ENCODE measurements at places on chromosomes 12 and 14.

GRCh38 chr14:24843494-24843893 lies 206.5 kb downstream of the STXBP6 start:
- peak; percentile 6 for DNase-seq

- no peak for DNase-seq
These were observed 34.2 kb upstream of the TUBA1A start for GRCh38 chr12:49223122-49223521.

DNA sequence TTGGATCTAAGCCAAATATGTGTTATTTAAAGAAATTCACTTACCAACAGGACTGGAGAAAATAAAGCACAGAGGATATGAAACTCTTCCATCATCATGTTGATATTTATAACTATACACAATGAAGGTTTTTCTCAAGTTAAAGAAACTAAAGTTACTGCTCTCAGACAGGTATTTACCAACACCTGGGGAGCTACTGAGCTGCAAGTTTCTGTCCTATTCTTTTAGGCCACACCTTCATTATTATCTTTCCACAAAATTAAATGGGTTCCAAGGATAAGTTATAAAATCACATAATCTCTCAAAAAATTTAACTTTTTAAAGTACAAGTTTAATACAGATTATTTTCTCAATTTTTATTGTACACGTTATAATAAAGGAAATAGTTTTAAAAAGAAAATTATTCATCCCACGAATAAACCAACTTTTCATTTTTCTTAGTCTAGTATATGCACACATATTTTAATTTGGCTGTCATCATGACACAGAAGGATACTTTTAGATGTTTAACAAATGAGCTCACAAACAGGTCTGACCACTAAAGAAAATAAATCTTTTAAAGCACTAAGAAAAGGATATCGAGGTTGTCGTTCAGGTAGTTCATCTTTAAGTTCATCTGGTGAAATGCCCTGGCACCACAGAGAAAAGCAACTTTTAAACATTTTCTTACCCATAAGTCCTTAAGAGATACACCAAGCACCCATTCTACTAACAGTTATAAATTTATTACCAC lies 7.8 kb downstream of the GMFB start:
- no peak for DNase-seq

DNA sequence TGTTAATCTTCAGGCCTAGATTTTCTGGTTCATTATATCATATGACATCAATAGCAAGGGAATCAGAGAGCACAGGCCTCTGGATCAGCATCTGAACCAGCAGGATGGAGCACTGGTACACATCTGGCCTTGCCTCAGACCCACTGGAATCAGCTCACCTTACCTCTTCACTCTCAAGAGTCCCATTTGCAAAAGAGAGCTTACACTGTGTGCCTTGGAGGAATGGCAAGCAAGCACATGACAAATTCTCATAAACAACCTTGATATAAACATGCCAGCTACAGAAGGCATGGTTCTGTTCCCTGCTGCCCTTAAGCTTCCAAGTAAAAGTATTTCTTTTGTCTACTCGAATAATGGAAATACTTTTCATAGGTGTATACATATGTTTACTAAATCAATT lies 128.6 kb upstream of the CPM start:
- DNase-seq: no peak

DNA sequence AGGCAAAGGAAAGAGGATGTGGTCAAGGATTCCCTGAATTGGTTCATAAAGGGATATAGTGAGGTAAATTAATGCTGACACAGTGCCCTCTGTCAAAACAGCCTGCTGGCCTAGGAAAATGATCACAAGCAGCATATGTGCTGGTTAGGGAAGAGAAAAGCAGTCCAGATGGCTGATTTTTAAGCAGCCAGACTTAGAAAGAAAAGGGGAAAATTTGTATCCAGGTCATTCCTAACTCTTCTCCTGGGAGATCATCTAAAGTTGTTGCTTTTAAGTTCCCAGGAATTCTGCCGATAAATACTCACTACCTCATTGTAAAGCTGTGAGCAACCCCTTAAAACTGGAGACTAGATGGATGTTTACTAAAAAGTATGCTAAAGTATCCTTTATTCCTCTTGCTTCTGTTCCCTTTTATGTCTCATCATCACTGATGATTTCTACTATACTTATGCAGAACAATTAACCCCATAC lies 46.4 kb upstream of the CNOT2 start:
- DNase-seq: no peak

- no peak for DNase-seq
These were observed 803 bp downstream of the STK38L start for GRCh38 chr12:27244689-27245488.

DNA sequence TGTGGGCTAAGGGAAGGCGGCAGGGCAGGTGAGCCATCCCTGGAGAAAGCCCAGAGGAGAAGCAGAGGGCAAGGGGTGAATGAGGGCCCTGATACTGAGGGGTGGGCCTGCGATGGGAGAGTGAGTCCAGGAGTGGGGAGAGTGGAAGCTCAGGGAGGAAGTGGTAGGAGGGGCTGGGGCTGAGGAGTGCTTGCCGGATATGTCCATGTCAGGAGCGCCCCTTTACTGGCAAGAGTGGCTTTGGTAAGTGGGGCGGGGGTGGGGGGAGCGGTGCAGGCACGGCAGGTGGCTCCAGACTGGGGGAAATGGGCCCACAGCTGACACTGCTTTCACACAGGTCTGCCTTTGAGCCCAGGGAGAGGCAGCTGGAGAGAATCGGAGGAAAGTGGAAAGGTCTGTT lies 86.4 kb upstream of the GPR68 start:
- DNase-seq: no peak

DNA sequence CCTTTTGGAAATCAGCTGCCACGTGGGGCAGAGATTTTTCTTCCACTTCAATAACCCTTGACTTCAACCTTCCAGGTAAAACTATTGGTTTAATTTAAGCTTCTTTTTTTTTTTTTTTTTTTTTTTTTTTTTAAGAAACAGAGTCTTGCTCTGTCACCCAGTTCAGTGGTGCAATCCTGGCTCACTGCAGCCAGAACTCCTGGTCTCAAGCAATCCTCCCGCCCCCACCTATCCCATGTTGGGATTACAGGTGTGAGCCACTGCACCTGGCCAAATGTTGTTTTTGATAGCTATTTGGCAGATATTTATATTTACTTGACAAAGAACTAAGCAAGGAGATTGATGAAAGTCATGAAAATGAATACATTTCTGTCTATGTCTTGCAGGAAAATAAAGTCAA lies 65.1 kb downstream of the SINHCAF start:
- DNase-seq: no peak

- no peak for DNase-seq
These were observed 3.1 kb downstream of the HNF1A start for GRCh38 chr12:120981407-120981941.

GRCh38 chr12:78820946-78821345 lies 43.6 kb upstream of the SYT1 start:
- DNase-seq: no peak

GRCh38 chr12:123614531-123614930 lies 12.6 kb downstream of the DDX55 start:
- DNase-seq: no peak

DNA sequence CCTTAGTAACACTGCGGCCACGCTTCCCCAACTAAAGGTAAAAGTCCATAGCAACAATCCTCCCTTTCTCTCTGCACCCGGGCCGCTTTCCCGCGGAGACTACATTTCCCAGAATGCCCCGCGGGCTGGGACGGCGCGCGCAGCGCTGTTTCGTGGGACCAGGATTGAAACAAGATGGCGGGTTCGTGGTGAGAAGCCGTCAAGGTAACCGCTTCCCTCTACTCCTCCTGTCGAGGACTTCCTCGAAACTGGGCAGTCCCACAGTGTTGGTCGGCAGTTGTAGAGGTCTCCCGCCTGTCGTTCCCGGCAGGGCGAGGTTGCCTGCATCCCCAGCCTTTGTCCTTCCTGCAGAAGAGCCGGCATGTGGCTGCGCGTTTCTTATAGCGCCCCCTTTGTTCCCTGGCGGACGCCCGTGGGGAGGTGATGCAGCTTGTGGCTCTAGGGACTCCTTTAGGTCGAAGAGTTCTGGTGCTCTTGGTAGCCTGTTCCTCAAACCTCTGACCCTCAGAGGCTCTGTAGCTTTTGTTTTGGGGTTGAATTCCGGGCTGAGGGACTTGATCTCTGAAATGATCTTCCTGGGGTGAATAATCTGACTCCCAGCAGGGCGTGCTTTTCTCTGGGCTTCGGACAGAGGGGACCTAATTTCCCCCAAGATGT lies at the start of gene MRPL42:
Gene MRPL42 (plus strand): TSS at position 164 of the 657 bp plus-strand sequence. CDS start 1,772 bp downstream, outside the sequence.
- DNase-seq: peak; percentile 76

- no peak for DNase-seq
These were observed 251.1 kb upstream of the BTG1 start for GRCh38 chr12:92396647-92397252.

DNA sequence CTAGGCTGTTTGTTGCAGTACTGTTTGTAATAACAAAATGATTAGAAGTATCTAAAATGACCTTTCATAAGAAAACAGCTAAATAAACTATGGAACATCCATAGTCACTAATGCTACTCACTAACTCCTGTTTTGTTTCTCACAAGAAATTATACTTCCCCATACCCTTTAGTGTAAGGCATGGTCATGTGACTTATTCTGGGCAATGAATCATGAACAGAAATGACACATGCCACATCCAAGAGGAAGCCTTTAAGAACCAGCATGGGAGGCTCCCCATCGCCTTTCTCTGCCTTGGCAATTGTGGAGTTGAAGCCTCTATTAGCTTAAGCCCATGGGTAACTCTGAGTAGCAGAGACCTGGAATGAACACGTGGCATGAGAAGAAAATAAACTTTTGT lies 49.3 kb downstream of the KSR2 start:
- DNase-seq: no peak

GRCh38 chr12:95083938-95084337 lies 10.5 kb upstream of the NR2C1 start:
- no peak for DNase-seq

GRCh38 chr12:63889721-63890509 lies 45.4 kb downstream of the SRGAP1 start:
- no peak for DNase-seq

DNA sequence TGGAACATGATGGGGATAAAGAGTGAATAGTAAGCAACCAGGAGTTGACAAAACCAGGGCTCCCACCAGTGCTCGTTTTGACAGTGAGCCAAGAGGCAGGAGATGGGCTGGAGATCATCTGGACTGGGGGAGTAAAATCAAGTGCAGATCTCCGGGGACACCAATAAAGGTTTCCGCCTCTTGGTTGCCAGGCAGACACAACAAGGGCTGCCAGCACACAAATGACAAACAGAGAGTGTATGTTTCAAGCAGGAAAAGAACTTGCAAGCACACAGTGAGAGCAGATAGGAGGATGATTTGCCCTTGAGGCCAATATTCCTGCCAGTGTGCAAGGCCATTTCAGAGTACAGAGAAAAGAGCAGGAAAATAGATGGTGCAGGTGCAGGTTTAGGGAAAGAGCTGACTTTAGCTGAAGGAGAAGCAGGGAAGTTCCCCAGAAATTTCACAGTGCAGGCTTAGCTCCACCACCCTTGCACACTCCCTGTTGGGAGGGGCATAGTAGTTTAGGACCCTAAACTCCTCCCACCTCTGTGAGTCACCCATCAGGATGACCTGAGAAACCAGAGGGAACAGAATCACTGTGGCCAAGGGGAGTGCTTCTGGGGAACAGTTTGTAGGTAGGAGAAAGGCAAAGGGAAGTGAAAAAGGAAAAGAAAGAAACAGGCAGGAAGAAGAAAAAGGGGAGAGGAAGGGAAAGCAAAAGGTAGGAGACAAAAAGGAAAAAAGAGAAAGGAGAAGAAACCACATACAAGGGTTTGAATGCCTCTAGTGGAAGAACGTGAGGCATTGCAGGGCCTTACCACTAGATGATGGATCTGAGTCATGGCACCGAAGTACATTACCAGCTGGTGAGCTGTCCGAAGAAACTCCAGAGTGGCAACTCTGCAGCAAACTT lies 404.4 kb downstream of the SLC6A15 start:
- no peak for DNase-seq

DNA sequence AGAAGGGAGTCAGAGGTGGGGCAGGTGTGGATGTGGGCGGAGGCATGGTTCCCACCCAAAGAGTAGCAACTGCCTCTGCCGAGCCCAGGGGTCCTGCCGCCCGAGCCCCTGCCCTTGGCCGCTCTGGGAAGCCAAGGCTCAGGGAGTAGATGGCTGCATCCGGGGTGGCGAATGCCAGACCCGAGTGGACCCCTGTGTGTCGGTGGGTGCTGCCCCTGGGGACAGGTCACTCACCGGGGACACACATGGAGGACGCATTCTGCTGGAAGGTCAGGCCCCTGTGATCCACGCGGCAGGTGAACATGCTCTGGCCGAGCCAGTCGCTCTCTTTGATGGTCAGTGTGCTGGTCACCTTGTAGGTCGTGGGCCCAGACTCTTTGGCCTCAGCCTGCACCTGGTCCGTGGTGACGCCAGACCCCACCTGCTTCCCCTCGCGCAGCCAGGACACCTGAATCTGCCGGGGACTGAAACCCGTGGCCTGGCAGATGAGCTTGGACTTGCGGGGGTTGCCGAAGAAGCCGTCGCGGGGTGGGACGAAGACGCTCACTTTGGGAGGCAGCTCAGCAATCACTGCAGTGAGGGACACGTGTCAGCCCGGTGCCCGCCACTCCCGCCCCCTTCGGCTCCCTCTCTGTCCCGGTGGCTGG lies 329.0 kb downstream of the TMEM121 start:
- no peak for DNase-seq

DNA sequence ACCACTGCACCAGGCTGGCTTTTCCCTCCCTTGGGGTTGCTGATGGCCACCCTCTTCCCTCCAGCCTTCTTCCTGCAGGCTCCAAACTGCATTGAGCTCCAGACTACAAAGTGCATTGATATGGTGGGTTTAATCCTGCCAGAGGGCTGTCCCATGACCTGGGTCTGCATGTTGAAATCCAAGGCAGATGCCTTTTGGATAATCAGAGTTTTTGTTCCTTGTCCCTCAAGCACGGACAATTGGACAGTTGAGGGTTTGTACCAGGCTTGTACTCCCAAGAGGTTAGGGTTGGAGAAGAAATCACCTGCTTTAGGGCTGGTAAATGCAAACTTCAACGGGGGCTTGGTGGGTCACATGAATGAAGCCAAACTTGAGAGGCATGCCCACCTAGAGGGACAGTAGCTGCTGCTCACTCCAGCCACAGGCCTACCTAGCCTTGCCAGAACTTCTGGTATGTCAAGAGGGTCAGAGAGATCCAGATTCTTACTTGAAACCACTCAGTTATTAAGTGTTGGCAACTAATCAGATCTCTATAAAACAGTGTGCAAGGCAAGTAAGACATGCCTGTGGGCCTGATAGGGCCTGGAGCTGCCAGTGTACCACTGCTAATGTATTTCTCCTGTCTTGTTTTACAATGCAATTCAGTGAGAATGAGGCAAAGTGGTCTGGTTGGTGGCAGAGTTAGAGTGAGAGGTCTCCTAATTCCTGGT lies 21.7 kb upstream of the KRT83 start:
- DNase-seq: no peak
